Left lung (tissue), 14 donors: ENCODE measurements at places on chromosomes 7 and 10. TPM values are rescaled to one million over a fixed set of nuclear protein-coding genes. Genes with fewer than 3 reads are reported as not detected.

The FAM25G gene
- not detected for polyA plus RNA-seq

The GCK gene
- polyA plus RNA-seq: 4.1 TPM

The NEUROG3 gene
- 0.16 TPM for polyA plus RNA-seq

The PHTF2 gene
- 40.8 TPM for polyA plus RNA-seq

The SPDYE8 gene
- polyA plus RNA-seq: 1.1 TPM

The ZNF33A gene
- 40.4 TPM for polyA plus RNA-seq

The ITGA8 gene
- 72.7 TPM for polyA plus RNA-seq

DNA sequence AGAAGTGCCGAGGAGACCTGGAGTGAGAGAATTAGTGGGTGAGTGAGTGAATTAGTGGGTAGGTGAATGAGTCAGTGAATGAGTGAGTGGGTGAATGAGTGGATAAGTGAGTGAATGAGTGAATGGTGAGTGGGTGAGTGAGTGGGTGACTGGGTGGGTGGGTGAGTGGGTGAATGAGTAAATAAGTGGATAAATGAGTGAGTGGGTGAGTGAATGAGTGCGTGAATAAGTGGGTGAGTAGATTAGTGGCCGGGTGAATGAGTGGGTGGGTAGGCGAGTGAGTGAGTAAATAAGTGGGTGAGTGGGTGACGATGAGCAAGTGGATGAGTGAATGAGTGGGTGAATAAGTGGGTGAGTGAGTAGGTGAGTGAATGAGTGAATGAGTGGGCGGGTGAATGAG lies 243.7 kb upstream of the MGMT start:
- H3K27me3 ChIP-seq: no peaks in the 10 kb centered on the region
- no peak overlapping the region for H3K27ac ChIP-seq
- no peak overlapping the region for H3K4me3 ChIP-seq
- no peaks in the 10 kb centered on the region for H3K36me3 ChIP-seq
- DNase-seq: no peak

GRCh38 chr10:28382525-28383269 lies 79.8 kb upstream of the MPP7 start:
- peaks cover 15% of the 10 kb centered on the region for H3K27me3 ChIP-seq
- no peaks in the 10 kb centered on the region for H3K4me1 ChIP-seq
- no peak for DNase-seq
- no peak overlapping the region for H3K4me3 ChIP-seq

GRCh38 chr10:119370111-119370741 lies 162.9 kb downstream of the GRK5 start:
- no peaks in the 10 kb centered on the region for H3K36me3 ChIP-seq
- peak overlapping the region; percentile 74 for H3K27ac ChIP-seq
- no peaks in the 10 kb centered on the region for H3K27me3 ChIP-seq

GRCh38 chr10:6813856-6814255 lies 233.8 kb upstream of the PRKCQ start:
- DNase-seq: no peak
- no peaks in the 10 kb centered on the region for H3K4me1 ChIP-seq
- peaks cover 4% of the 10 kb centered on the region for H3K27me3 ChIP-seq
- no peak overlapping the region for H3K4me3 ChIP-seq
- H3K27ac ChIP-seq: no peak overlapping the region

- H3K4me3 ChIP-seq: no peak overlapping the region
- H3K27ac ChIP-seq: no peak overlapping the region
- H3K36me3 ChIP-seq: no peaks in the 10 kb centered on the region
- DNase-seq: peak; percentile 39
- no peaks in the 10 kb centered on the region for H3K27me3 ChIP-seq
Observed at GRCh38 chr10:97991871-97992270, 38.5 kb downstream of the CRTAC1 start.

DNA sequence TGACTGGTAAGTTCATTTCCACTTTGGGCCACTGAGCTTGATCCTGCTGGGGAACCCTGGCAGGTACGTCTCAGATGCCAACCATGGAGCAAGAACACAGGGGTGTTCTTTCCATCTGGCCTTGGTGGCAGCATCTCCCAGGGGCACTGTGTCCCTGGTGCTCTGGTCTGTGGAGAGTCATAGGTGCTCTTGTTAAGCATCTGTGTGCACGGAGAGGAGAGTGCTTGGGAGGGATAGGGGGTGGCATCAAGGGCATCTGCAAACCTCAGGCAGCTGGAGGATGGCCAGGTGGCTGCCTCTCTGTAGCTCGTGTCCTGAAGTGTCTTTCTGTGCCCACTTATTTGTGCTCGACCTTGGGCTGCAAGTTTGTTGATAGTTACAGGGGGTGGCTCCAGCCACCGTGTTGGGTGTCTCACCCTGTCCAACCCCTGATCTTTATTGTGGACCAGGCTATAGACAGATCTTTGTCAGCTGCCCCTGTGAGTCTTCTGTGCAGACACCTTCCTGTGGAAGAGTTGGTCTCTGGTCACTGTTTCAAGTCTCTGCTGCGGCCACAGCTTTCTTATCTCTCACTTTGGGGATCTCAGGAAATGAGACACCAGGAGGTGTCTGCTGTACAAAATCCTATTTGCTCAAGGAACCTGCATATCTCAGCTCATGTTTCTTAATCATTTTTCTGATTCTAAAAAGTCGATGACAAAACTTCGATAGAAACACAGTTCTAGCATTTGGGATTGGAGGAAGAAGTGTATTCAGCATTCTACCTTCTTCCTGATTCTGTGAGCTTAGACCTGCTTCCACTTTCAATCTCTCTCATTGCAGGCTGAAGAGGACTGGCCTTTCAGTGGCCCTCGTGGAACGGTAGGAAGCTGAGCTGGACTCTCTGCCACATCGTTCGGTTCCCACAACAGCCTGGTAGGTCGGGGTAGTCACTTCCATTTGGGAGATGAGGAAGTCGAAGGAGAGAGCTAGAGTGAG lies 17.2 kb upstream of the GIMAP8 start:
- no peak overlapping the region for H3K4me3 ChIP-seq
- no peaks in the 10 kb centered on the region for H3K4me1 ChIP-seq
- no peaks in the 10 kb centered on the region for H3K36me3 ChIP-seq
- no peak overlapping the region for H3K27ac ChIP-seq
- H3K27me3 ChIP-seq: no peaks in the 10 kb centered on the region

DNA sequence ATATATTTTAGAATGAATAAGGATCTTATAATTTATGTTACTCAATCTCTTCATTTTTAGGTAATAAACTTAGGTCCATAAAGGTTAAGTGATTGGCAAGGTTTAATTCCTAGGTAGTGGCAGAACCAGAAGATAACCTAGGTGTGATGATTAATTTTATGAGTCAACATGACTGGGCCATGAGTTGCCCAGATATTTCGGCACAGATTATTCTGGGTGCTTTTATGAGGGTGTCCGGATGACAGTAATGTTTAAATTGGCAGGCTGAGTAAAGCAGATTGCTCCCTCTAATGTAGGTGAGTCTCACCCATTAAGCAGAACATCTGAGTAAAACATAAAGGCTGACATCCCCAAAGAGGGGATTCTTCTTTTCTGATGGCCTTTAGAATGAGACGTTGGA lies 1349.3 kb upstream of the CELF2 start:
- no peaks in the 10 kb centered on the region for H3K27me3 ChIP-seq
- H3K36me3 ChIP-seq: no peaks in the 10 kb centered on the region
- H3K27ac ChIP-seq: no peak overlapping the region
- H3K4me1 ChIP-seq: no peaks in the 10 kb centered on the region
- no peak for DNase-seq

- no peaks in the 10 kb centered on the region for H3K36me3 ChIP-seq
- no peaks in the 10 kb centered on the region for H3K4me1 ChIP-seq
Observed at GRCh38 chr10:125554753-125555152, 128.2 kb downstream of the TEX36 start.

DNA sequence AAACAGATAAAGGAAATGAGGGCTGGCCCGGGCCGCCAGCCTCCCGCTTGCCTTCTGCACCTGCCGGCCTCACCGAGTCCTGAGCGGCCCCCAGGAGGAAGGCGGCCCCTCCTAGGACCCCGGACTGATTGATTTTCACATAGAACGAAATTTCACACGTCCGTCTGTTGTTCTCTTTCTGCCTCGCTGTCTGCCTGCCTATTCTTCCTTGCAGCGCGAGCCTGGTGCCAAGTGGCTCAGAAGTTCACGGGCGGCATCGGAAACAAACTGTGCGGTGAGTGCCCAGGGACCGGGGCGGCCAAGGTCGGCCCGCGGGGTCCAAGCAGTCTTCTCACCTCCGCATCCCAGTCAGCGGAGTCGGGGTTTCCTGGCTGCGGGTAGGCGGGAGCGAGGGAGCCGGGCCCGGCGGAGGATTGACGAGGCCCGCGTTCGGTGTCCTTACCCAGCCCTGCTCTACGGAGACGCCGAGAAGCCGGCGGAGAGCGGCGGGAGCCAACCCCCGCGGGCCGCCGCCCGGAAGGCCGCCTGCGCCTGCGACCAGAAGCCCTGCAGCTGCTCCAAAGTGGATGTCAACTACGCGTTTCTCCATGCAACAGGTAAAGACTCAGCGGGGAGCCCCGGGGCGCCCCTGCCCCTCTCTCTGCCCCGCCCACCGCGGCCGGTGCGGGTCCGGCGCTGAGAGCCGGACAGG lies 967 bp downstream of the GAD2 start:
- no peak for DNase-seq
- H3K4me3 ChIP-seq: no peak overlapping the region
- H3K4me1 ChIP-seq: peaks cover 24% of the 10 kb centered on the region
- H3K27ac ChIP-seq: no peak overlapping the region
- H3K27me3 ChIP-seq: peaks cover 100% of the 10 kb centered on the region

DNA sequence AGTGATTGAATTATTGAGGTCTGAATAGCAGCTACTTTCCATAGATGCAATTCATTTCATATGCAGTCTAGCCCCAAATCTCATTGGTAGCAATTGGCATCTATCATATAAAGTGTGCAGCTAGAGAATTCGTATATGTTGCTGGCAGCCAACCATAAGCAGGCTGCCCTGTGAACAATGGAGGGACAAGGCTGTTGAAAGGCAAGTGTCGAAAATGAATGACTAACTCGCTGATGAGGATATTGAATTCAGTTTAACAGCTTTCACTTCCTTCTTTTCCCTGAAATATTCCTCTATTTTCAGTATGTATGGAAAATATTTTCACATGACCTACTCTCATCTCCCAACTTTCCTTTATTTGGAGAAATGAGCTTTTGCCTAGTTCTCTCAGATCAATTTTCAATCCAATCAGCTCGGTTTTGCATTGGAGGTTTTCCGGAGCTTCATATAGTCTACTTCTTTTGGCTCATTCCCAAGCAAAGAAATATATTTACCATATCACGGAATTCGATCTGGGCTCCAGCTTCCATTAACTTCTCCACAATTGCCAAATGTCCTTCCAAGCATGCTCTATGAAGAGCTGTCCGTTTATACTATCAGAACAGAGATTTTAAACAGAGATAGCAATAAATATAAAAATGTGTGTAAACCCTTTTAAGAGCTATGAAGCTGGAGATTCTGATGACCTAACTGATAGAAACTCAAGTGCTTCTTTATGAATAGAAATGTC lies 3.5 kb downstream of the ANKRD1 start:
- DNase-seq: peak; percentile 48
- no peak overlapping the region for H3K27ac ChIP-seq
- H3K4me3 ChIP-seq: no peak overlapping the region
- H3K36me3 ChIP-seq: no peaks in the 10 kb centered on the region
- no peaks in the 10 kb centered on the region for H3K27me3 ChIP-seq

- no peaks in the 10 kb centered on the region for H3K36me3 ChIP-seq
- peaks cover 21% of the 10 kb centered on the region for H3K4me1 ChIP-seq
- H3K27me3 ChIP-seq: peaks cover 26% of the 10 kb centered on the region
- H3K4me3 ChIP-seq: peak overlapping the region; percentile 29
Observed at GRCh38 chr7:73622909-73623797, 1.2 kb downstream of the MLXIPL start.

GRCh38 chr7:124255041-124255655 lies 222.3 kb upstream of the TMEM229A start:
- H3K4me3 ChIP-seq: no peak overlapping the region
- H3K27ac ChIP-seq: no peak overlapping the region
- no peaks in the 10 kb centered on the region for H3K27me3 ChIP-seq
- no peaks in the 10 kb centered on the region for H3K4me1 ChIP-seq
- DNase-seq: no peak

- no peak overlapping the region for H3K4me3 ChIP-seq
- H3K4me1 ChIP-seq: no peaks in the 10 kb centered on the region
- H3K27ac ChIP-seq: no peak overlapping the region
- H3K36me3 ChIP-seq: no peaks in the 10 kb centered on the region
- DNase-seq: no peak
Observed at GRCh38 chr7:111112439-111112838, 21.5 kb downstream of the LRRN3 start.

DNA sequence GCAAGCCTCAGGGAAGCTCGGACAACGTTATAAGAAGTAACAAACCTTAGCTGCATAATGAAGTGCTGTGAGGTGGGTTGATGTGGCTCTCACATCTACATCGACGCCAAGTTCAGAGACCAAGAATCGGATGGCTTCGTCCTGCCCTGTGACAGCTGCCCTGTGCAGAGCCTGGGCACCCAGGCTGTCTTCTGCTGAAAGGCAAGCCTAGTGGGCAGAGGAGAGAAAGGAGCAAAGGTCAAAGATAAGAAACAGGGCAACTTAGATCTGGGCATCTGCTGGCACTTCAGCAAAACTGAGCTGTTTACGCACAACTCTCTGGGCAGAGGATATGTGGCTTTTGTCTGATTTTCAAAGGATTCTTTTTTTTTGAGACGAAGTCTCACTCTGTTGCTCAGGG lies 6.7 kb downstream of the ANKRD16 start:
- DNase-seq: no peak
- no peaks in the 10 kb centered on the region for H3K4me1 ChIP-seq
- peaks cover 35% of the 10 kb centered on the region for H3K36me3 ChIP-seq
- H3K27me3 ChIP-seq: no peaks in the 10 kb centered on the region
- no peak overlapping the region for H3K4me3 ChIP-seq

DNA sequence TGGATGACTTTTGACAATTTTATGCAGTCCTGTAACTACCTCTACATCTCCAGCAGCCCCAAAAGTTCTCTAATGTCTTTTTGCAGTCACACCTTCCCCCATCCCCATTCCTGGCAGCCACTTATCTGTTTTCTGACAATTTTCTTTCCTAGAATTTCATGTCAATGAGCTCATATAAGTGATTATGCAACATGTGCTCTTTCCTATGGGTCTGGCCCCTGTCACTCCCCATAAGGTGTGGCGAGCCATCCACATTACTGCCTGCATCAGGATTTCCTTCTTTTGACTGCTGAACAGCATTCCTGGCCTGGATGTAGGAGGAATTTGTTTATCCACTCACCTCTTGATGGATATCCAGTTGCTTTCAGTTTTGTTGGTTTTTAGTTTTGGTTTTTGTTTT lies 146.7 kb upstream of the MGMT start:
- H3K27ac ChIP-seq: no peak overlapping the region
- DNase-seq: no peak
- no peaks in the 10 kb centered on the region for H3K4me1 ChIP-seq
- H3K4me3 ChIP-seq: no peak overlapping the region
- no peaks in the 10 kb centered on the region for H3K36me3 ChIP-seq

DNA sequence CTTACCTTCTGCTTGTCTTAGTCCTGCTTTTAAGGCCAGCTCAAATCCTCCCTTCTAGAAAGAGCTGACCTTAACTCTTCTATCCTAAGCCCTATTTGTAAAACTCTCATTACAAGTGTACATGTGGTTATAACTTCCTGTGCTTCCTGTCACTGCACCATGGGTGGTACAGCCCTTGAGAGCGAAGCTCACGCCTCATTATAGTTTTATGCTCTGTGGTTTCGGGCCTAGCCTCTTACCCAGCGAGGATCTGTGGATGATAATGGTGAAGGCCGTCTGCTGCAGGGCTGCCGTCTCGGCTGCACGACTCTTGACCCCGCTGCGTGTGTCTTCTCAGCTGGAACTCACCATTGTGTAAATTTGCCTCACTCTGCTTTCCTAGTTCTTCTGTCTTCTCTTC lies 74.6 kb downstream of the CUL1 start:
- no peak overlapping the region for H3K4me3 ChIP-seq
- no peaks in the 10 kb centered on the region for H3K36me3 ChIP-seq
- peaks cover 3% of the 10 kb centered on the region for H3K4me1 ChIP-seq
- no peaks in the 10 kb centered on the region for H3K27me3 ChIP-seq
- H3K27ac ChIP-seq: no peak overlapping the region
- no peak for DNase-seq
